ENCODE measurements at places on chromosomes 3 and 15. TPM values are rescaled to one million over a fixed set of nuclear protein-coding genes. Genes with fewer than 3 reads are reported as not detected.

The TMEM207 gene
- total RNA-seq: not detected

The CPNE9 gene
- total RNA-seq: not detected

The ABCF3 gene
- total RNA-seq: 65.1 TPM

The BHLHE40 gene
- 16.7 TPM for total RNA-seq

The PEX5L gene
- 0.51 TPM for total RNA-seq

The LYSMD4 gene
- total RNA-seq: 7.4 TPM

The DNAJC13 gene
- total RNA-seq: 65.7 TPM

The ALDH1A3 gene
- 73.7 TPM for total RNA-seq

The A4GNT gene
- not detected for total RNA-seq
